NCI-H2171 (cell line): ENCODE measurements at places on chromosomes 1 and 21.
A peak's percentile ranks its signal among the peaks of the same experiment; 100 is the strongest.

DNA sequence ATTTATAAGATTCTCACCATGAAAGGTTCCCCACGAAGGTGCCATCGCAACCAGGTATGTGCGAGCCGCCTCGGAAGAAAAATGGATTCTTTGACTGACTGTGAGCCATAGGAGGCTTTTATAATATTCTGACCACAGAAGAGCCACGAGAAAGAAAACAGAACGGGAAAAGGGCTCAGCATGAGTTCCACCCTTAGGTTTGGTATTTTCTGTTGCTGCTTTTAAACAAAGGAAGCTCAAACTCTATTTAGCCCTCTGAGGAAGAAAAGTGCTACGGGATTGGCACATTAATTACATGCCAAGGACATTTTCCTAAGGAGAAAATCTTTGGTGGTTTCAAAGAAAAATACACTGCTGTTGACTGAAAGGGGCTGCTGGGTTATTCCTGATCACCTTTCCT, 39.3 kb downstream of the MIS18A start:
- DNase-seq = no peak

DNA sequence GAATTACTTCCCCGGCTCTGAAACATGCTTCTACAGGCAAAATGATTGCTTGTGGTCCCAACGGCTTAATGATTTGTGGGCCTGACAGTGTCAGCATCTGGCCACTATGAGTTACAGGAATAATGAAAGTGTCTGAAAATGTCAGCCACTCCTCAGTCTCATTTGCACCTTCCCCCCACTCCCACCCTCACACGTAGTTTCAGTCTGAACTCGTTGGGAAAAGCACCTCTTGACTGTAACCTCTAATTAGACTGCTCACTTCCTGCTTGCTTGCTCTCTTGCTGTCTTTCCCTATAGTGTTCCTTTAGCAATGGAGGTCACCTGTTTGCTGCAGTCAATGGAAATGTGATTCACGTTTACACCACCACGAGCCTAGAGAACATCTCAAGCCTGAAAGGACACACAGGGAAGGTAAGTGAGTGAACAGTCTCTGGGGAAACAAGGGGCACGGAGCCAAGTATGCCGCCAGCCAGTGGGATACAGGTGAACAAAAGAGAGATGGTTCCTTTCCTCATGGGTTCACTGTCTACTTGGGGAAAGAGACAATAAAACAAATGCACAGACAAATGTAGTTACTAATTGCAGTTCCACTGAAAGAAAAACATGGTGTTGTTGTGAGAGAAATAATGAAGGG, 27.1 kb downstream of the CFAP57 start:
- DNase-seq = peak; percentile 6

DNA sequence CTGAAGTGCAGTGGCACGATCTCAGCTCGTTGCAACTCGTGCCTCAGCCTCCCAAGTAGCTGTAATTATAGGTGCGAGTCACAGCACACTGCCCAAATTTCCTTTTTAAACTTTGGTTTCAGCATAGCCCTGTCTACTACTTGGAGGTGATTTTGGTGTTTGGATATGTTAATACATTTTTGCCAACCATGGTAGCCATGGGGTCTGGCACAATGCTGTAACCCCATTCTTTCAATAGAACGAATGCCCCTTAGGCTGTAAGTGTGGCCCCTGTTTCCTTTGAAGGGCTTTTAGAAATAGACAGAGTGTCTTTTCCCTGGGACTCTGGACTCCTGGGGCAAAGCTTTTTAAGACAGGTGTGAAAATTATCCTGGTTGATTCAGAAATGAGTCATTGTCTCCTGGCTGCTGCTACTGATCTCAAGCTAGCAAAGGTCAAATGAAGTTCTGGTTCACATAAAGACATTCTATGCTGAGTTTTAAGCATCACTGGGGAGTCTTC, 141.1 kb upstream of the RUNX1 start:
- DNase-seq = no peak

GRCh38 chr1:67149179-67149770, 14.5 kb upstream of the C1orf141 start:
- DNase-seq = peak; percentile 51

DNA sequence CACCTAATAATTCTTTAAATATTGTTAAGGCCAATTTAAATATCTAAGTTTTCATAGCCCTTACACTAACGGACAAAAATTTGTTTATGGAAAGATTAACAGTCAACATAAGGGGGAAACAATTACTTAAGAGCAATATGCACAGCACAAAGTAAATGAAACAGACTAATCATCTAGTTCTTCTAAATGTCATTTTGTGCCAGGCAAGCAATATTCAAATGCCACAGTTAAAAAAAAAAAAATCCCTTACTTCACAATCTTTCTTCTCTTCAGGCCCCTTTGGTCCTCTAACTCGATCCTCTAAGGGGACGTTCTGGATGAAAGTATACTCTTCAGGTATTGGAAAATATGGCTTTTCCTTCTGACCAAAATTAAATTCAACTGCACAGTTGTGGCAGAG, 6.6 kb downstream of the HNRNPU start:
- DNase-seq = no peak

DNA sequence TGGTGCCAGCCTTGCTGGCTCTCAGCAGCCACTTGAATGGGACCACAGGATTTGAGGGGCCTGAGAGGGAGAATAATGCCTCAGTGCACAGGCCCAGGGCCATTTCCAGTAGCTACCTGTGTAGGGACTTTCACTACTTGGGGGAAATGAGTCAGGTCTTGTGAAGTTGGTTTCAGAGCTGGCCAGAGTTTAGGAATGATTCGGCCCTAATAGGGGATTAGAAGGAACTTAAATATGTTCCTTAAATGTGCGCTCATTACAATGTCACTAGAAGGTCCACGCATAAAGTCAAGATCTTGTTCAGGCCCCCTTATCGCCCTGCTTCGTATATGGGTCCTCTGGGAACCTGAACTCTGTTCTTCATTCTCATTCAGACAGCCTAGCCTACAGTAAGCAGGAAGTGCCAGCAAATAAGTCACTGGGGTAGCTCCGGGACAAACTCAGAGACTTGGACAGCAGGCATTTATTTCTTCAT, 5.6 kb upstream of the AKR1A1 start:
- no peak for DNase-seq

GRCh38 chr1:154579374-154579773, 11.8 kb downstream of the CHRNB2 start:
- DNase-seq = no peak

DNA sequence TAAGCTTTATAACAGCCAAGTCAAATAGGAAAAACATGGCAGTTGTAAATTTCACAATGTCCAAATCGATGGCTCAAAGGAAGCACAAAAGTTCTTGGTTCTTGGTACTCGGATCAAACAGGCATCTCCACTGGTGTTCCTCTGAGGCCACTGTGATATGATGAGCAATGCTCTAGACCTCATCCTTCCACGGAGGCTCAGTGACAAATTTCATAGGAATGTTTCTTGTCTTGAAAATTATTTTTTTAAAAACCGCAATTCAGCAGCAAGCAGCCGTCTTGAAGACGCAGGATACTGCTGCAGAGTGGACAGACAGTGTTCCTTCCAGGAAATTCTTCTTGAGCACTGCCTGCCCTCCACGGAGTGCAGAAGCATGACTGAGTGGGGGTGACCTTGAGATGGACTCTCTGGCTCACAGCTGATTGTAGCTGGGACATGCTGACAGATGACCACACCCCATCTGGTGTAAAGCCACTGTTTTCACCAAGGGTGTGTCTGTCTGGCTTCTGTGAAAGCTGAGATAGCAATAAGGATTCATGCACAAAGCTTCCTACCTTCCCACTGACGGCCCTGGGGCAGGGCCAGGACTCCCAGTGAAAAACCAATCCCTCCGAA, 61.9 kb downstream of the TIAM1 start:
- DNase-seq = no peak

DNA sequence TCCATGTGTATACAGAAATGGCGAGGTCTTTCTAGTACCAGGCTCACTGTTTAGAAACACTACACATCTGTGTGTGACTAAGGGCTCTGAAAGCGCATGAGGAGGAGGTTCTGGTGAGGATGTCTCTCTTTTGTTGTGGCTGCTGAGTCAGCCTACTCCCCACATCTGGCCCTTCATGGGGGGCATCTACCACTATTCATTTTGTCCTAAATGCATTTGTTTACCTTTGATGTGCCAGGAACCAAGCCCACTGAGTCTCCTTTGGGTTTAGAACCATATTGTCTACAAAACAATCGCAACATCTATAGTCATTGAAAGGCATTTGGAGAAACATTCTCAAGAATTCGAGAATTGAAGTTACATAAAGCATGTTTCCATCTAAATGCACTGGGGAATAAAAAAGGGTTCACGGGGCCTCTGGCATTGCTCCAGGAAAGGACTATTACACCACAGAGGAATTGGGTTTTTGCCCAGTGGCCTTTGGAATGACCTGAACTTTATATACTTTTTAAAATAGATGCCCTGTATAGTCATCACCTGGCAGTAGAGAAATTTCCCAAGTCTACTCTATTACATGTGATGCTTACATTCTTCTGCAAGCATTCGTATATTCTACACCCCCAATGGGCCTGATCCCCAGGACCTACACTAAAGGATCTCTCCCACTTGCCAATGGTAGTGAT, 35.1 kb upstream of the ADORA3 start:
- DNase-seq = no peak

GRCh38 chr1:94418664-94419655, 771 bp downstream of the ABCD3 start:
- DNase-seq = no peak

- no peak for DNase-seq
Measured at GRCh38 chr1:52162947-52163346, 21.1 kb downstream of the ZFYVE9 start.

- peak; percentile 9 for DNase-seq
Measured at GRCh38 chr21:20661745-20662422, 336.3 kb upstream of the NCAM2 start.

DNA sequence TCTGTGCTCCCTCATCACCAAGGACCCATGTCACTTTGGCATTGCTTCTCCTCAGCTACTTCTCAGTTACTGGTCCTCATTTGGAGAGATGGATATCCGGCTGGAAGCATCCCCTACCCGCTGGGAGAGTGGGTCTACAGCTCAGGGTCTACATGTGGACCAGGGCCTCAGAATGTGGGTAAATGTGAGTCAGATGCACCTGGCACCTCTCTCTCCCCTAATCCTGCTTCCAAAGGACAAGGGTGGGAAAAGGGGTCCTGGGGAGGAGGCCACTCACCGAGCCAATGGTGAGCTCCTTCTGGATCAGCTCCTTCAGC, 908 bp downstream of the S100A6 start:
- DNase-seq = no peak

DNA sequence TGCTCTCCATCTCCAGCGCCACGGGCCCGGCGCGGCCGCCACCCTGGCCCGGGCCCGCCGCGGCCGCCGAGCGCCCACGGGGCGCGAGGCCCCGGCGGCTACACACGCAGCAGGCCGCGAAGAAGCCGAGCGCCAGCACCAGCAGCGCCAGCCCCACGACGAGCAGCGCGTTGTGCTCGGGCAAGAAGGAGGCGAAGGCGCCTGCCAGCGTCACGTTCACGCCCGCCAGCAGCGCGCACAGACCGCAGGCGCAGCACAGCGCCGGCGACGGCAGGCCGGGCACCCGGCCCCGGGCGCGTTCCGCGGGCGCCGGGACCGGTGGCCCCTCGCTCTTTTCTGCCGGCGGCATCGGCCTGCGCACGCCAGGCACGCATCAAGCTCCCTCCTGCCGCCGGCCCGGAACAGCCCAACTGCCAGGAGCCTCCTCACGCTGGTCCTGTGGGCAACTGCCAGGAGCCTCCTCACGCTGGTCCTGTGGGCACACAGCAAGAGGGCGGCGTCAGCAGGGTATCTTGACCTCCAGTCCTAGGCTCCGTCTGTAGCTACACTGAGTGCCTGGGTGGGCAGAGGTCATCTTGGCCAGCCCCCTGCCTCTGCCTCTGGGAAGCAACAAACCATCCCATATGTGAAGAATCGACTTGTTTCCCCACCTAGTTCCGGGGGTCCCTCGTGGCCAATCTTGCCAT, 18.1 kb downstream of the KNCN start:
- DNase-seq = peak; percentile 34

GRCh38 chr1:211566431-211567025, 12.4 kb downstream of the SLC30A1 start:
- DNase-seq = no peak

GRCh38 chr1:2031546-2032540, 12.7 kb downstream of the GABRD start:
- no peak for DNase-seq

DNA sequence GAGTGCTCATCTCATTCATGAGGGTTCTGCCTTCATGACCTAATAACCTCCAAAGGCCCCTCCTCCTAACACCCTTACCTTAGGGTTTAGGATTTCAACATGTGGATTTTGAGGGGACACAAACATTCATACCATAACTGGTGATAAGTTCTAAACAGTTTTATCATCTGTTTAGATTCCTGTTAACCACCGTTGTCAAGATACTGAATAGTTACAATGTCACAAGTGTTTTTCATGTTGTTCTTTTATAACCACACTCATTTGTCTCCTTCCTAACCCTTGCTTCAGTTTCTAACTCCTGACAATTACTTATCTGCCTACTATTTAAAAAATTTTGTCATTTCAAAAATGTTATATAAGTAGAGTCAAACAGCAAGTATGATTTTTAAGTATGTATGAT, 86.0 kb downstream of the NCAM2 start:
- no peak for DNase-seq

GRCh38 chr1:220227393-220227792, 44.9 kb downstream of the RAB3GAP2 start:
- no peak for DNase-seq

GRCh38 chr1:164630626-164631396, 71.8 kb downstream of the PBX1 start:
- no peak for DNase-seq

GRCh38 chr1:87935130-87935529, 606.5 kb downstream of the LMO4 start:
- no peak for DNase-seq

- DNase-seq = no peak
Measured at GRCh38 chr1:158153179-158153578, 27.5 kb upstream of the CD1D start.

- DNase-seq = no peak
Measured at GRCh38 chr1:57127976-57128375, 162.2 kb upstream of the C8B start.

GRCh38 chr1:24551290-24551959, 4.5 kb upstream of the NCMAP start:
- no peak for DNase-seq

DNA sequence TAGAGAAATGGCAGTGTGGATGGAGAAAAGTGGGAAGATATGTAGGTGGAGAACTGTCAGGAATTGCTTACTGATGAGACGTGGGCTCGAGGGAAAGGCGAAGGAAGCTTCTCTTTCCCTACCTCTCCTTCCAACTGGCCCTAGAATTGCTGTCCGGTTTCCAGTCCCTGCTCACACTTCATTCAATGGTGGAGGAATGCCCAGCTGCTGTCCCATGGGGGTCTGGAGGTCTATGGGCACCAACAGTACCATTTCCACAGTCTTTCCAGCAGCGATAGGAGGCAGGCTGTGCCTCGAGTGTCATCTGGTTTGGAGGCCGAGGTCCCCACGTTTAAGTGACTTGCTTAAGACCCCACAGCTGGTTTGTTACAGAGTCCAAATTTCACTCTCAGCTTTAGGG, 31.5 kb upstream of the CD1D start:
- DNase-seq = no peak
